Activated naive CD4-positive, alpha-beta T cell treated with anti-CD3 and anti-CD28 coated beads, Interleukin-2, amount 50 U/mL, for 72 hours (primary cell): ENCODE measurements at places on chromosomes 12 and 14. TPM values are rescaled to one million over a fixed set of nuclear protein-coding genes. Genes with fewer than 3 reads are reported as not detected.

FAM181A gene
- total RNA-seq, result not detected

KRT72 gene
- 1.4 TPM for total RNA-seq

PLXNC1 gene
- total RNA-seq, result 9.2 TPM

GLIPR1L2 gene
- 0.68 TPM for total RNA-seq

NGDN gene
- 54.2 TPM for total RNA-seq

RD3L gene
- not detected for total RNA-seq

RGS6 gene
- total RNA-seq, result 0.64 TPM

KRT3 gene
- 0.09 TPM for total RNA-seq

MORN3 gene
- total RNA-seq, result 1.3 TPM

PPHLN1 gene
- 62.8 TPM for total RNA-seq

GPR162 gene
- total RNA-seq, result 0.60 TPM

USP44 gene
- total RNA-seq, result 6.0 TPM

RBM23 gene
- 63.5 TPM for total RNA-seq

SERPINA4 gene
- not detected for total RNA-seq

JAG2 gene
- 4.3 TPM for total RNA-seq

TMEM19 gene
- total RNA-seq, result 15.1 TPM

KLHL28 gene
- total RNA-seq, result 9.8 TPM

VRTN gene
- not detected for total RNA-seq

CELA1 gene
- total RNA-seq, result not detected

KERA gene
- not detected for total RNA-seq

LMO3 gene
- total RNA-seq, result not detected

OR4E2 gene
- total RNA-seq, result not detected

PLCZ1 gene
- not detected for total RNA-seq

SLC7A7 gene
- 0.78 TPM for total RNA-seq
